Astrocyte of the spinal cord (primary cell): ENCODE measurements at places on chromosomes 2 and 18.

- DNase-seq: no peak
Measured at GRCh38 chr18:5238371-5238976, 41.4 kb upstream of the AKAIN1 start.

DNA sequence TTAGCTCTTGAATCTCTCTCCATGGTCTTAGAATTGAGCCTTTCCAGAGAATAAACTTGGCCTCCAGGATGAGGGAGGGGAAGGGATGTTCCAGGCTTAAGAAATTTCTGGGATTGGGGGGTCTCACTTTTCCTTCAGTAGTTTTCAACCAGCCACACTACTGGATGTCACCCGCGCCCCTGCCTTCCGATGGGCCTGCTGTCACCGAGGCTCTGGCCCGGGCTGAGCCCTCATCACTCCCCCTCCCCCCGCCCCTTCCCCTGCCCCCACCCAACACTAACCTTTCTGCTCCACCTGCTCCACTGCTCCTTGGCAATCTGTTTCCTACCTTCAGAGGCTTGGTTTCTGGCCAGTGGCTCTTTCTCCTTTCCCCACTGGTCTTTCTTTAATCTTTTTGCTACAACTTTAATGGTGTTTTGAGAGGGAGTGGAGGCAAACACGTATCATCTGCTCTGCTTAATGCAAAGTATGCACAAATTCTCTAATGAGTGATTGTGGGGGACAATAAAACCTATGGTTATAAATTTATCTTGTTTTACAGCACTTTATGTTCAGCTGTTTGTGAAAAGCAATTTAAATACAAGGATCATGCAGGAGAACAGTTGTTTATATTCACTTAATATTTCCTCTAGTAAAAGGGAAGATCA, 155.1 kb downstream of the WDSUB1 start:
- no peak for DNase-seq

DNA sequence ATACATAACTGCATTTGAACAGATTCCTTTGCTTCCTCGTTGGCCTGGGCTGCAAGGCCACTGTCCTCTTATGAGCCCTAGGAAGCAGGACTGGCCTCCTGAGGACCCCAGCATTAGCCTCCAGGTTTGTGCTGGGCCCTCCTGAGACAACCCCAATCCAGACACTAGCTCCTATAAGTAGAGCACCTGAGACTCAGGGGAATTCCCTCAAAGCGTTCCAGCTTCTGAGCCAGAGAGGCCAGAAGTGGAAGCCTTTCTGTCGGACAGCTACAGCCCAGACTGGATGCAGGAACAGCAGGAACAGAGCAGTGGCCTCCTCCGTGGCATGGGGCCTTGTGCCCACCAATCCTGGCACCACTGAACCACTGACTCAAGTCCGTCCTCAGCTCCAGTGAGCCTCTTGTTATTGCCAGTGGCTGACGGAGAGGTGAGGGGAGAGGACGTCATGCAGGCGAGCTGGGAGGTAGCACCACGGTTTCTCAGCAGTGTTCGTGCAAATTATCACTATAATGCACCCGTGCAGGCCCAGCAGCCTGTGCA, 67.2 kb downstream of the NPAS2 start:
- DNase-seq: no peak

DNA sequence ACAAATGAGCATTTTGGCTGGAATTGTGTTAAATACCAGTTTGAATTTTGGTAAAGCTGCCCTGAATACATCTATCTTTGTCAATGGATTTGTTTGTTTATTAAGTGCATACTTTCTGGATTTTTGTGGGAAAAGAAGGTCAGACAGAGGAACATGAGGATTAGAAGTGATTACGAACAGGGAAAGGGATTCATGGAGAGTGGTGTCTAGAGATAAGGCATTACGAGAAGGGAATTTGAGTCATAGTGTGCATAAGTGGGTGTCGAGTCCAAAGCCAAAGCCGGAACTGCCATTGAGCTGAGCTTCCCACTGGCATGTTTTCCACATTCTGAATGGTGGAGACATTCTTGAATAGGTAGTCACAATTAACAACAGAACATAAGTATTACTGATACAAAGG, 68.9 kb upstream of the EFEMP1 start:
- DNase-seq: peak; percentile 98

- no peak for DNase-seq
Measured at GRCh38 chr2:207505171-207505570, 24.6 kb upstream of the CREB1 start.

GRCh38 chr2:115165529-115166109, 723.2 kb downstream of the DPP10 start:
- peak; percentile 14 for DNase-seq
